ENCODE measurements at places on chromosomes 3 and 15.

DNA sequence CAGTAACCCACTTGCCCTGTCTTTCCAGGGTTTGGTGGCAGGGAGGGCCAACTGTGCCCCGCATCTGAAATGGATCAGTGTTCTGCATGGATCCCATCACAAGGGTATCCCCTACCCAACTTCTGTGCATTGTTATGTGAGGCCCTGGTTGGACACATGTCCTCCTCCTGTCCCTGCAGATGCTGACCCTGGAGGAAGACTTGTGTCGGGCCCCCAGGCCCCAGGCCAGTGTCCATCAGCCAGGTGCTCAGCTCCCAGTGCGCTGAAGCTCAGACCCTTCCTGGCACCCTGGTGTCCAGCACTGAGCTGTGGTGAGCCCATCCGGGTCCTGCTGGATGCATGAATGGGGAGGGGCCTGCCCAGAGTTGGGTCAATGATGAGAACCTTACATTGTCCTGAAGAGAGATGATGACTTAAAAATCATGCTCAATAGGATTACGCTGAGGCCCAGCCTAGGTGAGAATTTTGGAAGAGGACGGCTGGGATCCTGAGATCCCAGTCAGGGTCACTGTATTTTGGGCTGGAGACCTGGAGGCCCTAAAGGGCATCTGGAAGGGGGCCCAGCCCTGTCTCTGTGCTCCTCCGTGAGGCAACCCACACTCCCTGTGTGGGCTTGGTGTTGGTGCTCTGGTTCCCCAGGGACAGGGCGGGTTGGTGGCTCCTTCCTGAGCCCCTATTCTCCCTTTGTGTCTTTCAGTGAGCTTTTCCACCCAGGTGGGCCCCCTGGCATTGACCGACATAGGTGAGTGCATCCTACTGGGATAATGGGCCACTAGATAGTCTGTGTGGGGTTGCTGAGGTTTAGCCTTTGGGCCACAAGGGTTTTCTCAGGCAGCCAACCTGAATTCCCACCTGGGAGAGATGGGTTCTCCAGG is 199.1 kb downstream of the UBE3A start:
- DNase-seq: no peak

DNA sequence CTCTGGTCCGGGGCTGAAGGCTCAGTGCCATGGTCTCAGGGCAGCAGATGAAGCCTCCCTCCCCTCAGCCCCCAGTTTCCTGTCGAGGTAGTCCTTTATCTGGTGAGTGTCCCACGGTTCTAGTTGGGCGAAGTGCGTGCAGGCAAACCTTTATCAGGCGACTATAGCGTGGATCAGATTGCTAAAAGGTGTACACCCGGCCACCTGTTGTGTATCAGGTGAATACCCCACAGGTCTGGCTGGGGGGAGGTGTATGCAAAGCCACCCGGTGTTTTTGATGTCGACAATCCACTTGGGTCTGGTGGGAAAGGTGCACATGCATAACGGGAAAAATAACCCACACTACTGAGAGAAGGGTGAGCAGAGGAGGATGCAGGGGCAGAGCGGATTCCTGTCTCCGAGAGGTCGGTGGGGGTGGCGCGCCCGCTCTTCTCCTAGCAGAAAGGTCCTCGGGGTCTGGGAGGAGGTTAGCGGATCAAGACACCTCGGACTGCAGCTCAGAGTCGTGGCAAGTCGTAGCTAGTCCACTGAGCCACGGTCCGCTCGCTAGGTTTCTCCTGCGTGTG is 507 bp downstream of the SLC12A6 start:
- DNase-seq: no peak

DNA sequence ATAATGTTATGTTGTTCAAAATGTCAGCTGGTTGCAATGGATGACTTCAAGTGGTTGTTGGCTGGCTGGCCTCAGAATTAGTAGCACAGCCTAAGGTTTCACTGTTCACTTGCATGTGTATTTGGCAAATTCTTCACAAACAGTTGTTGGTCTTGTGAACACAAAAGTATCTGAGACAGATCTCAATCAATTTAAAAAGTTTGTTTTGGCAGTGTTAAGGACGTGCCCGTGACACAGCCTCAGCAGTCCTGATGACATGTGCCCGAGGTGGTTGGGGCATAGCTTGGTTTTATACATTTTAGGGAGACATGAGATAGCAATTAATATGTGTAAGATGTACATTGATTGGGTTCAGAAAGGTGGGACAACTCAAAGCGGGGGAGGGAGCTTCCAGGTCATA is 436.0 kb downstream of the AGBL1 start:
- no peak for DNase-seq

- no peak for DNase-seq
Observed at GRCh38 chr15:60766391-60767128, 287.6 kb upstream of the ICE2 start.

DNA sequence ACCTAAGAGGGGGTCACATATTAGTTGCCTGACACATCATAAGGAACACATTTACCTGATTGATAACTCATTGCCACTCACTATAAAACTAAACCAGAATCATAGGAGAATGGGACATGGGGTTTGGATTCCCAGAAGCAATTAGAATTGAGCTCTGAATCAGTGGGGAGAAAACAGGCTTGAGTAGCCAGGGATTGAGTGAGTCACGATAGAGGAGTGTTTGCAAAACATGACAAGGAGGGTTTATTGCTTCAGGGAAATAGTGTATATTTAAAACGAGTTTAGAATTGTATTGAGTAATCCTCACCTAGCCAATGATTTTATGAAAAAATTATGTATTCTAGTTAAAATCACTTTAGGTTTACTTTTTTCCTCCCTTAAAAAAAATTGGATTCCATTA is 101.1 kb upstream of the THRB start:
- no peak for DNase-seq

DNA sequence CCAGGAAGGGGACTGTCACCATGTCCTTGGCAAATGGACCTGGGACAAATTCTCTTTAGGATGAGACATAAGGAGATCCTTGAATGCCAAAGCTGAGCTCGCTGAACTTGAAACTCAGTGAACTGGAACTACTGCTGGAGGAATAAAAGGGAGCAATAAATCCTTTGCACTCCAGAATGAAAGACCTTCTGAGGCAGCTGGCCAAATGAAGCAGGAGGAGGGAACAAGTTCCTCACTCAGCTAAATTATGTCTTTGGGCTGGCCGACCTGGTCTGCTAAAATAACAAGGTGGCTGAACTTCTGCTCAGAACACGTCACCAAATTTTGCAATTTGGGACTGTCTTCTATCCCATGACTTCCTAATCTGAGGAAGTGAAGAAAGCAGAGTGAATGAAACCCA is 314.7 kb downstream of the LPP start:
- no peak for DNase-seq

GRCh38 chr15:71279757-71280141 is 164.5 kb downstream of the THSD4 start:
- DNase-seq: no peak

DNA sequence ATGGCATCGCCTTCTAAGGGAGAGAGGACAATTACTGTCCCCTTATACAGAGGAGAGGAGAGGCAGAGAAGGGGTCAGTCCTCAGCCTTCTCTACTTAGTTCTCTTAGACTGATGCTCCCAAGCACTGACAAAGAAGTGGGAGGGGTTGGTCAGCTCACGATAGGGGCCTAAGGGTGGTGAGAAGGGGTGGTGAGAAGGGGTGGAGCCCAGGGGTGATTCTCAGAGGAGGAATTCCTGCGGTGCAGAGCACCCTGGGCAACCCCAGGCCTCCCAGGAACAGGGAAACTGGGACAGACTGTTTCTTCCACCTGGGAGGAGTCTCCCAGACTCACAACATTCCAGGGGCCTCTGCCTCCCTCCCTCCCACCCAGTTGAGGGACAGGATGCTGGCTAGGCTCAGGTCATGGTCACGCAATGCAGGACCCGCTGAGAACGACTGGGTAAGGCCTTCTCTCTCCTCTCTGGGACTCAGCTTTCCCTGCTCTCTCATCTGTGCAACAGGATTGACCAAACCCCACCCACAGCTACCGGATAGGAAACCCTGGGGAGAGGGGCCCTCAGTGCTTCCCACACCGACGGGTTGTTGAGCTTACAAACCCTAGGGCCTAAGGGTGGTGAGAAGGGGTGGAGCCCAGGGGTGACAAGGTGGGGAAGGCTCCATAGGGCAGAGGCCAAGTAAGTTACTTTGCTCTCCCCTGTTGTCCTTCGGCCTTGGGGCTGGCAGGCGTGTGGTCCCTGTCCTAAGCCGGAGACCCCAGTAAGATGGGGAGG is 1.5 kb downstream of the TPRA1 start:
- no peak for DNase-seq

- no peak for DNase-seq
Observed at GRCh38 chr3:19149368-19149767, 1.1 kb downstream of the KCNH8 start.

GRCh38 chr3:49803465-49804140 is 542 bp downstream of the INKA1 start:
- no peak for DNase-seq
